ENCODE measurements at places on chromosomes 7 and 10.

DNA sequence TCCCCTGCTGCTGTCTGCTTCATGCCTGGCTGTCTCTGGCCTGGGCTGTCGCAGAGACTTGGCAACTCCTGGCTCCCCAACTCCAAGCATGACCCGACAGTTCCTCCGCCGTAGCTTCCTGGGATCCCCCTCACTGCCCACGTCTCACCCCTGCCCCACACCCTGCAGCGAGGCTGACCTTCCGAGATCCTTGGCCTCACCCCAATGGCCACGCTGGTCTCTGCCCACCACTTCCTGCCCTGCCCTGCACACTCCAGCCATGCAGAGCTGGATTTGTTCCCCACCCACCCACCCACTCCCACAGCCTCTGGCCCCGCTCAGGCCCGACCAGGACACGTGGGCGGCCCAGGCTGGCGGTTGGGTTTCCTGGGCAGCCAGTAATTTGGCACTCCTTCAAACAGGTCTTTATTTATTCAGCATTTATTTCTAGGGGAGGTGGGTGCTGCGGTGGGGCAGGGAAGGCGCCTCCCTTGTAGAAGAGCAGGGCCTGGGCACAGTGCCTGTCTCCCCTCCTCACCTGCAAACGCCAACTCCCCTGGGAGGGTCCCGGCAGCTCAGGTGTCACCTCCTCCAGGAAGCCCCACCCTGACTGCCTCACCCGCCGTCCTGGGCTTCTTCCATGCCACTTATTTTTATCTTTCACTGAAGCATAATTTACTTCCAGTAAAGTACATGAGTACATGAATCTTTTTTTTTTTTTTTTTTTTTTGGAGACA lies 25.5 kb downstream of the GTF2IRD1 start:
- no peak for DNase-seq

GRCh38 chr7:48147078-48147591 lies 24.1 kb upstream of the ABCA13 start:
- DNase-seq, result no peak

DNA sequence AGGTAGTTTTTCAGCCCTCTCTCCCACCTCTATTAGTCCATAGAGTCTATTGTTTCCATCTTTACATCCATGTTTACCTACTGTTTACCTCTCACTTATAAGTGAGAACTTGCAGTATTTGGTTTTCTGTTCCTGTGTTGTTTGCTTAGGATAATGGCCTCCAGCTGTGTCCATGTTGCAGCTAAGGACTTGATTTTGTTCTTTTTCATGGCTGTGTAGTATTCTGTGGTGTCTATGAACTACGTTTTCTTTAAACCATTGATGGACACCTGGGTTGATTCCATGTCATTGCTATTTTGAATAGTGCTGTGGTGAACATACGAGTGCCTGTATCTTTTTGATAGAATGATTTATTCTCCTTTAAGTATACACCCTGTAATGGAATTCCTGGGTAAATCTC lies 292.4 kb downstream of the PHF14 start:
- no peak for DNase-seq

GRCh38 chr10:123392182-123392963 lies 238.2 kb downstream of the BUB3 start:
- DNase-seq, result no peak

GRCh38 chr7:16930946-16931345 lies 49.2 kb upstream of the AGR3 start:
- no peak for DNase-seq

DNA sequence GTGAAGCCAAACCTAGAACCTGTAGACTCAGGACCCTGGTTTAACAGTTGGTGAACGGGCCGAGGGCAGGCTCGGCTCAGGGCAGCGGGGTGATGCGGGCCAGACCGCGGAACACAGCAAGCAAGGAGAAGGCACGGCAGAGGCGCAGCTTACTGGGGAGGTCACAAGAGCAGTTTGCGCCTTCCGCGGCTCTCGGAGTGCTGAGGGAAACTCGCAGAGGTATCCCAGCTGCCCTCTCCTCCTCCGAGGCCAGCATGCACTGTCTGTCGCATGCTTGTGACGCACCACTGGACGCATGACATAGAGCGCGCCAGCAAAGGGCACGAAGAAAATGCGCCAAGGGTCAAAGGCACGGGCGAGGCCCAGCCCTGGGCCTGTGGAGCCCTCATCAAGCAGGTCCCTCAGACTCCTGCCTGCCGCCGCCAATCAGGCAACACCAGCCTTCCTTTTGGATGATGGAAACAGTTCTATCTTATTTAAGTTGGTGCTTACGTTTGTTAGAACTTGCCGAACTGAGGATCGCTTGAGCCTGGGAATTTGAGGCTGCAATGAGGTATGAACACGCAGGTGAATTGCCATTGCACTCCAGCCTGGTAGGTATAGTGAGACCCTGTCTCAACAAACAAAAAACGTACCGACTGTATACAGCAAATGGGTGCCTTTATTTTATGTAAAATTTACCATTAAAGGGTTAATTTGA lies 574.3 kb upstream of the GHITM start:
- no peak for DNase-seq

DNA sequence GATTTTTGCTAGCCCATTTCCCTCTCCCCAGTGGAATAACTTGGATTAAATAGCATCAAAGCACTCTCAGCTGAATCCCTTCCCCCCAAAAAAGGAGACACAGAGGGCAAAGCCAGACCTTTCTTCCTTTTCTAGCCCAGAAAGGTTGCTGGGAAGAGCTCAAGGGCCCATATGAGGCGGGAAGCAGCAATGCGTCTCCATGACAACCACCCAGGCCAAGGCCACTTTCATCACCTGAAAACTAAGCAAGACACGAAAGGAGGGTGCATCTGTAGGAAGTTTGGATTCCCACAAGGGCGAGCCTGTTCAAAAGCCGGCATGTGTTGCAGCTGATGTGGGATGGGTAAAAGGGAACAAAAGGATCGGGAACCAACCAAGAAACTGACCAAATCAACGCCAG lies 229.1 kb downstream of the PLXNA4 start:
- no peak for DNase-seq

DNA sequence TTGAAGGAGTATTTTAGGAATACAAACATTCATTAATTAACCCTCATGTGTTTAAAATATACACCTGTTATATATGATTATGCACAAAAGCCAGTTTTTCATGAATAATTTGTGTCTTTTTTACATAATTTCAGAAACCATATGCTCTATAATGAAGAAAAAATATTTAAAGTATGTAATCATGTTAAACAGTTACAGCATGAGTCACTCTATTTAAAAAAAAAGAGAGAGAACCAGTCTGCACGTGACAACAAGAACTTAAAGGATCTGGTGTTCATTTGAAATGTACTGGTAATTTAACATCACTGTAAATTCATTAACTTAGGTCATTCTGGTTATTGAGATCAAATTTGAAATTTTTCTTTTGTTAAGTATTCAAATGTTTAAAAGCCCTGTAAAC lies 228.5 kb downstream of the CACNB2 start:
- no peak for DNase-seq

GRCh38 chr7:24201226-24201625 lies 82.8 kb upstream of the NPY start:
- DNase-seq, result no peak

GRCh38 chr10:121414366-121415062 lies 183.7 kb downstream of the FGFR2 start:
- no peak for DNase-seq

DNA sequence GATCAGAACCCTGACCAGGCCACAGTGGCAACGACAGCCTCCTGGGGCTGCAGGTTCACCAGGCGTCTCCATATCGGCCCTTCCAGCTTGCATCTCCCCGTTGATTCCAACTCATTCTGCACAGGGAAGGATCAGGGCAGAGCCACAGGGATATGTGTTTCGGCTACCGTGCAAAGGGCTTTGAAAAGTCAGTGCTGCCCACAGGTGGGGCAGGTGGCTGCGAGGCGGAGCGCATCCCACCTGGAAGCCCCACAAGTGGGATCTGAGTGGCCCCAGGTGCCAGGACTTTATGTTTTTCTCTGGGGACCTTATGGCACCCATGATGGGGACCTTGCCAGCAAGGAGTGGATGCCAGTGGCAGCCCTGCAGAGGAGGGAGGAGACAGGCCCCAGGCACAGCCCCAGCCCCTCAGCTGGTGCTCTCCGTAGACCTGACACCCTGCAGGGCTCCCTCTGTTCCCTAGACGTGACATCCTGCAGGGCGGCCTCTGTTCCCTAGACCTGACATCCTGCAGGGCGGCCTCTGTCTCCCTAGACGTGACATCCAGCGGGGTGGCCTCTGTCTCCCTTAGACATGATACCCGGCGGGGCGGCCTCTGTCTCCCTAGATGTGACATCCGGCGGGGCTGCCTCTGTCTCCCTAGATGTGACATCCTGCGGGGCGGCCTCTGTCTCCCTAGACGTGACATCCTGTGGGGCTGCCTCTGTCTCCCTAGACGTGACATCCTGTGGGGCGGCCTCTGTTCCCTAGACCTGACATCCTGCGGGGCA lies 189.4 kb downstream of the ELFN1 start:
- DNase-seq, result no peak

- no peak for DNase-seq
Observed at GRCh38 chr10:124182088-124182541, 88.7 kb upstream of the CHST15 start.

GRCh38 chr7:114183311-114184088 lies 231.1 kb upstream of the FOXP2 start:
- no peak for DNase-seq

DNA sequence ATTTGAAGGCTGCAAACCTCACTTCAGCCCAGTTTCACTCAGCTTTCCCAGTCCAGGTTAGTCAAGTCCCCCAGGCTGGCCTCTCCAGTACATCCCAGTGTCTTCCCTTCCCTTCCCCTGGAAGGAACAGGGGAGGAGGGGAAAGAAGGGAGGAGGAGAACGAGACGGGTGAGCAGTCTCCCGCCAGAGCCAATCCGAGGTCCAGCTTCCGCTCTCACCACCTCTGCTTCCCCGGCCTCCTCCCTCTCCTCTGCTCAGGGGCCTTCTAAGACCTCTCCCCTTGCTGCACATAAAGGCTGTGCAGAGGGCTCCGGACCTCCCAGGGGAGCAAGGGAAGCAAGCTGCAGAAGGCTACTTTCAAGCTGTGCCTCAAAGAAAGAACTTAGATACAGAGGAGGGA lies 4.1 kb downstream of the ATG9B start:
- DNase-seq, result no peak

- DNase-seq, result no peak
Observed at GRCh38 chr7:155710530-155710929, 66.1 kb downstream of the RBM33 start.

DNA sequence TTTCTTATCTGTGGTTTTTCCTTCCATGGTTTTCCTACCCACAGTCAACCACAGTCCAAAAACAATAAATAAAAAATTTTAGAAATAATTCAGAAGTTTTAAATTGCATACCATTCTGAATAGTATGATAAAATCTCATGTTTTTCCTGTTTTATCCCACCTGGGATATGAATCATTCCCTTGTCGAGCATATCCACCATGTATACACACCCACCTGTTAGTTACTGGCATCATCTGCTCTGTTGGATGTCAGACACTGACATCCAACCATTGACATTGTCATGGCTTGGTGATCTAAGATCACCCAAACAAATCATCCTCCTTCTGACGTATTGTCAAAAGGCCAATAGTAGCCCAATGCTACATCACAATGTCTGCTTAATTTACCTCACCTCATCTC lies 749.8 kb downstream of the TNS3 start:
- no peak for DNase-seq

DNA sequence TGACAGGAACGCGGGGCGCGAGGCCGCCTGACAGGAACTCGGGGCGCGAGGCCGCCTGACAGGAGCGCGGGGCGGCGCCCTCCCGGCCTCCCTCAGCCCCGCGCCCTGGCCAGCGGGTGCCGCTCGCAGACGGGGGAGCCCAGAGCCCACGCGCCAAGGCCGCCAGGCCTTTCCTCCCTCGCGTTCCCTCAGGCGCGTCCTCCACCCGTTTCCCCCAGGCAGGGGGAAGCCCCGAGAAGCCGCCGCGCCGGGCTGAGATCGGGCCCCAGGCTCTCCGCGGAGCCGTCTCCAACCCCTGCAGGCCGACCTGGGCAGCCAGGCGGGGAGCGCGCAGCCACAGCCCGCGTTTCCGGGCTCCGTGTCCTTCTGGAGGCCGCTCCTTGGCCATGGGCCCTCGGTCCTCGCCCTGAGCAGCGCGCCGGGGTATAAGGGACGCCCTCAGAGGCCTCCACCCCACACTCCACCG lies 17.7 kb downstream of the PTPRN2 start:
- no peak for DNase-seq

DNA sequence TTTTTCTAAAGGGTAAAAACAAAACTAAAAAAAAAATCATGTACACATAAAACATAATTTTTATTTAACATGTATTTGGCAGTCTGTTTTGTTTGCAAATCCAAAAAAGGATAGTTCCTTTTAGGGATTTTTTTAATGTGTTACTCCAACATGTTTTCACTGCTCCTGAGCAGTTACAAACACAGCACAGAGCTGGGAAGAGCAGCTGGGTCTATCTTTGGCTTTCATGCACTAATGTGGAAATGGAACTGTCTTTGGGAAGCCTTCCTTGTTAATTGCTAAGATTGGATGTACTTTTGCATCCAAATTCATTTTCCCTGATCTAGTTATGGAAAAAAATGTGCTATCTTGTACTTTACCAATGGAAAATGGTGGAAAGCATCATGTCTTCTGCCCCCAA lies 1035.1 kb downstream of the CNTNAP2 start:
- no peak for DNase-seq

- DNase-seq, result no peak
Observed at GRCh38 chr10:10958041-10958440, 59.6 kb upstream of the CELF2 start.

DNA sequence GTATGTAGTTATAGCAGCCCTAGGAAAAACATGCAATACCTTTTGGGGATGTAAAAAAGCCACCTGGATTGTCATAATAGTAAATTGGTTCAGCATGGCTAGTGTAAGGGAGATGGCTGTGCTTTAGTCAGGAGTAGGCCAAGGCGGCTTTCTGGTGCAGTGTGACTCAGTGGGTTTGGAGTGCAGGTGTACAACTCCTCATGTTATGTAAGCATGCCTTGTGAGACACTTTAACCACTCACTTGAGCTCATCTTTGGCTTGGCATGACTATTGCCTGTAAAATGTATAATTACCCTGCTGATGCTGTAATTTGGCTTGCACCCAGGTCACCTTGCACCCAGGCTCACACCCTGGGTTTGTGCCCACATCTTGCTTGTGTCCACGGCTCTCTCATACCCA lies 239.2 kb upstream of the GLI3 start:
- DNase-seq, result no peak

GRCh38 chr7:14875941-14876587 lies 26.5 kb downstream of the DGKB start:
- no peak for DNase-seq

- DNase-seq, result peak; percentile 44
Observed at GRCh38 chr7:44072364-44073231, 7.2 kb upstream of the PGAM2 start.

DNA sequence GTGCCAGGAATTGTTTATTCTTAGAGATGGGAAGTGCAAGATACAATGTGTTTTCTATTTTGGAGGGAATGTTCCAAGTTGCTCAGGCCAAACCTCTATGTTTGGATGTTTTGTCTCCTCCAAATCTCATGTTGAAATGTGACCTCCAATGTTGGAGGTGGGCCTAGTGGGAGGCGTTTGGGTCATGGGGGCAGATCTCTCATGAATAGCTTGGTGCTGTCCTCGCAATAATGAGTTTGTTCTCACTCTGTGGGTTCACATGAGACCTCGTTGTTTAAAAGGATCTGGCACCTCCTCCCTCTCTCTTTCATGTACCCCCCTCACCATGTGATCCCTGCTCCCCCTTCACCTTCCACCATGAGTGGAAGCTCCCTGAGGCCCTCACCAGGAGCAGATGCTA lies 8.3 kb upstream of the GDF10 start:
- DNase-seq, result no peak

- no peak for DNase-seq
Observed at GRCh38 chr10:680745-681144, 8.7 kb downstream of the DIP2C start.

All from BJ (cell line).